ENCODE measurements at places on chromosomes 1 and 21. TPM values are rescaled to one million over a fixed set of nuclear protein-coding genes. Genes with fewer than 3 reads are reported as not detected.

The TMEM81 gene
- total RNA-seq = 1.3 TPM

The HEYL gene
- under 0.01 TPM for total RNA-seq

The CYP2J2 gene
- 0.54 TPM for total RNA-seq

The FAM72A gene
- total RNA-seq = 1.8 TPM

The AUNIP gene
- total RNA-seq = 0.65 TPM

The SELENBP1 gene
- total RNA-seq = 90.6 TPM

The EXOSC10 gene
- total RNA-seq = 58.9 TPM

The EPHB2 gene
- total RNA-seq = 1.3 TPM

The OR2L8 gene
- total RNA-seq = not detected

The LIN28A gene
- not detected for total RNA-seq

The KCNA3 gene
- not detected for total RNA-seq

Measured in articular chondrocyte of knee joint (primary cell).